ENCODE measurements at places on chromosomes 2 and 18. TPM values are rescaled to one million over a fixed set of nuclear protein-coding genes. Genes with fewer than 3 reads are reported as not detected.

Gene IL1R1
- total RNA-seq: 0.41 TPM

Gene ERFE
- total RNA-seq: 0.82 TPM

Gene FBXO41
- 20.0 TPM for total RNA-seq

Gene NR4A2
- total RNA-seq: 15.1 TPM
